CD4-positive, alpha-beta T cell treated with Interleukin-15 for 4 hours (primary cell): ENCODE measurements at places on chromosomes 2 and 18.

DNA sequence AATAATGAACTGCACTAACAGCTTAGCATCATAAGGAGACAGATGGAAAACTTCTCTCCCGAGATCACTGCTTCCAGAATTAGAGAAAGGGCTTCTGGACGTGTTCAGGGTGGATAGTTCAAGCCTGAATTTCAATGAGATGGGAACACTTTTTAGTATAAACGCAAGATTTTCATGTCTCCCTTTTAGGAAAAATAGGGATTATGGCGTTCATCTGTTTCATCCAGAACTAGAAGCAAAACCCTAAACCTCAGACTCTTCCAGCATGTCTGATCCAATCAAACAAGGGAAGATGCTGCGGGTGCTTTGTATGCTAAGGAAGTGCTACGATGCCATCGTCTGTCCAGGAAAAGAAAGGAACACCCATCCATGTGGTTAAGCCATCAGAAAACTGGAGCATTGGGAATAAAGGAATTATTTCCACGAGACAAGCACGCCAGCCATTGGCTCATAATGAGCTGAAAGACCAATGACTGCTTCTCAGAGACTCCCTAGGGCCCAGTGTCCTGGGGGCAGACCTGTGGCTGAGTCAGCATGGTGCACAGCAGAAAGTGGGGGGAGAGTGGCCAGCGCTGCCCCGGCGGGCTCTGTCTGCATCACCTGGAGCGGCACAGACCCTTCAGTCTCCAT lies 65.9 kb upstream of the AFF3 start:
- no peak for DNase-seq

DNA sequence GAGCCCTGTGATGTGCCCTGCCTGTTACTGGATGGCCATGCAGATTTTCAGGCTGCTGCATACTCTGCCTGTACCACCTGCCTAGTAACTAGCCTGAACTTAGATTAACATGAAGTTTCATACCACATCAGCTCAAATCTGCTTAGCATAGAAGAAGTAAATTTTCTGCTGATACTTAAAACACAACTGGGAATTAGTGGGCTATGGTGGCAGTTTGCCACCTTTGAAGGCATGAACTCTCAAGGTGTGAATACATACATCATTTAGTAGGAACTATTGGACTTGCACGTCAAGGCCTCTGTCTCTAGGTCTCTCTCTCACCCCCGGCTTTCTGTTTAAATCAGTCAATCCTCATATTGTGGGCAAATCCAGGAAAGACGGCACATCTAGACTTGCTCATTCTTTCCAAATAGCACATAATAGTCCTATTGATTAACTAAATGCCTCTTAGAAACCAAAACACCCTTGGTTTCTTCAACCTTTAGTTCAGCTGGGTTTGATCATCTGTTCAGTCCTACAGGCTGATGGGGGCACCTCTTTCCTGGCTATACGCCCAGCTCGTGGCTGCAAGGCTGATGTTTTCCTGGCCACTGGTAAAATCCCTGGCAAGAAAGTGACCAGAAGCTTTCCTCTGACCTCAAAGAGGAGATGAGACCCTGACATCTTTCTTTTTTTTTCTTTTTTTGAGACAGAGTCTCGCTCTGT lies 58.4 kb downstream of the ALPK2 start:
- no peak for DNase-seq

- DNase-seq, result no peak
These were observed 106.9 kb upstream of the THOC1 start for GRCh38 chr18:374721-375168.

DNA sequence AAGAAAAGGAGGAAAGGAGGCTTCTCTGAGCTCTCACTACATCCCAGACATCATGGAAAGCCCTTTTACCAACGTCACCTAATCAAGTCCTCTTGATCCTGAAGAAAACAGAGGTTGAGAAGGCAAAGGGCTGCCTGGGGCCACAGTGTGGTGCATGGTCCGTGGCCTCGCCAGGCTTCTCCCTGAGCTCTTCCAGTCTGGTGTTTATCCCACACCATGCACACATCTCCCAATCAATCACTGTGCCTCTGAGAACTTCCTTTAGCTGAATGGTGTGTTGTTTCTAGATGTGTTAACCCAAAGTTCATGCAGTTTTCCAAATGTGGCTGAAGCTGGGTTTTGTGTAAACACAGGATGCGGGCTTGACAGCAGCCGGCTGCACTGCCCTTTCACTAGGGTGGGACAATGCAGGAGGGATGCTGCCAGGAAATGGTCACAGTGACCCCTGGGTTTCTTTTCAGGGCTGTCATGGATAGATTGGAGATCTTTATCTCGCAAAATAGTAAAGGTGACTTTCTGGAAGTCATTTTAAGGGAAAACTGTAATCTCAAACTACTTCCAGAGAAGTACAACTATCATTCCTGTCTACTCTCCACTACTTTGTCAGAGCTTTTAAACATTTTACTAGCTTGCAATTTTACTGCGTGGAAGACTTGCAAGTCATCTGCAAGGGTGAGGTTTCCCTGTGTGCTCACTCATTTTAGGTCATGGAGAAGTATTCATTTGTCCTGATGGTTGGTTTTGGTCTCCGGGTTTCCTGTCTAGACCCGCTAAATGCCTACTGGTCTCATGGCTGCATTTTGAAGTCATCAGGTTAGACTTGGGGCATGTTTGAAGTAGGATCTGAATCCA lies 54.6 kb downstream of the IL1R2 start:
- no peak for DNase-seq

GRCh38 chr18:59268721-59269562 lies 4.3 kb downstream of the RAX start:
- DNase-seq, result no peak

- DNase-seq, result no peak
These were observed 47.9 kb downstream of the E2F6 start for GRCh38 chr2:11417946-11418585.

DNA sequence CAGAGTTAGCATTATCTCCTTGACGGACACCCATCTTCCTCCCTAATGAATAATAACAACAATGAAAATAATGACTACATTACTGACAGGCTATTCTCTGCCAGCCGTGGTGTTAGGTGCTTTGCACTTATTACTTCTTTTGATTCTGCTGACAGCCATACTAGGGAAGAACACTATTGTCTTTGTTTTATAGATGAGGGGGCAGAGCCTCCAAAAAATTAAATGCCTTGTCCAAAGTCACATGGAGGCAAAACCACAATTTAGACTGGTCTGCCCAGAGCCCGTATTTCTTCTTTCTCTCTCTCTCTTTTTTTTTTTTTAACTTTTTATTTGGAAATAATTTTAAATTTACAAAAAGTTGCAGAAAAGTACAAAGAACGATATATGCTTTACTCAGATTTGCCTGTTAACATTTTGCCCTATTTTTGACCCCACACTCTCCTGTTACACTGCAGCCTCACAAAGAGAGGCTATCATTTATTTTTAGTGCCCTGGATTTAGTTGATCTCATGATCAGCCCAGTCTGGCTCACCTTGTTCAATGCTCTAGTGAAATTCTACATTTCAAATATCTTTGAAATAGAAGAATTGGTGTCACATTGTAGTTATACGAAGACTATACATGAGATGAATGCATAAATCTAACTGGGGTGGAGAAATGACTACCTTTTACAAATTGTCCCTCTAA lies 369.4 kb downstream of the LRRTM1 start:
- no peak for DNase-seq

DNA sequence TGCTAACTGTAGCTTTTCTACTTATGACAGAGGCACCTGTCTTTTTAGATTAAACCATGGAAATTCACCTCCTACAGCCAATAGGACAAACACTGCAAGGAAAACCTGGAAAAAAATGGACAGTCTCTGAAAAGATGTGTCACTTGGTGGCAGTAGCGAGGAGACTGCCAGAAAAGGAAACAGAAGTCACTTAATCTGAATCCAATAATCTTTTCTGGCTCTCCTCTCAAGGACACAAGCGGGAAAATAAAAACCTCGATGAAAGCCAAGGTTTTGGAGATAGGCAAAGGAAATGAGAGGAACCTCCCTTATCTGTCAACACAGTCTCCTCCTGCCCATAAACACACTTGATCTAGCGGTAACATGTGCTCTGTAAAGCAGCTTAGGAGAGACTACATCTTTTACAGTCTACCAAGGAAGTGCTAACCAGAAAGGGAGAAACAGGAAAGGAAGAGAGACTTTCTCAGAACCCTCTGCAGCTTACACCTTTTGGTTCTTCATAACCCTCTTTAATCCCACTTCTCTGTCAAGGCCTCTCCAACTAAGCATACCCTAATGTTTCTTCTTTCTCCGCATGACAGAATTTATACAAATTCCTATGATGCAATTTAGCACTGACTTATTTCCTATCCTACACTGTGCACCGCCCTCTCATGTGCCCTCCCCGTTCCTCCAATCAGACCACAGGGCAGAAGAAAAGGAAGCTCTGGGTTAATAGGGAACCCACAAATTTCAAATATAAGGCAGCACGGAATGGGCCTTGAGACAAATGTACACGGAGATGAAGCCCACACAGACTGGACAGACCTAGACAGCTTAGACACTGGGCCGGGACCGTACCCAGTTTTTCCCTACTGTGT lies 52.8 kb downstream of the CLASP1 start:
- DNase-seq, result no peak

- no peak for DNase-seq
These were observed 91.4 kb downstream of the GALNT1 start for GRCh38 chr18:35672897-35673296.

GRCh38 chr2:81250270-81250669 lies 945.7 kb upstream of the LRRTM1 start:
- no peak for DNase-seq

GRCh38 chr2:178676046-178676445 lies 131.2 kb downstream of the TTN start:
- DNase-seq, result no peak

DNA sequence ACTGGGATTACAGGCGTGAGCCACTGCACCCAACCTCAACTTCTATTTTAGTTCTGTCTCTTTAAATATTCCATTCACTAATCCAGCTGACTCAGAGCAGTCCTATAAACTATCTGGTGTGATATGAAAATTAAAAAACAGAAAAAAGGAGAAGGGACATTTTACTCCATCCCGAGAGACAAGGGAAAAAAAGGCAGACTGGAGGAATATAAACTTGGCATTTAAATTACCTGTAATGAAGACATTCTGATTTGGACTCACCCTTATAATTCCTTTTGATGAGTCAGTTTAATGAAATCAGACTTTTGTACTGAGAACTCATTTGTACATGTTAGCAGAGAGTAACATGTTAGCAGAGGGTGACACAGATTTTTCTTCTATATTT lies 74.8 kb upstream of the RIOK3 start:
- DNase-seq, result no peak

DNA sequence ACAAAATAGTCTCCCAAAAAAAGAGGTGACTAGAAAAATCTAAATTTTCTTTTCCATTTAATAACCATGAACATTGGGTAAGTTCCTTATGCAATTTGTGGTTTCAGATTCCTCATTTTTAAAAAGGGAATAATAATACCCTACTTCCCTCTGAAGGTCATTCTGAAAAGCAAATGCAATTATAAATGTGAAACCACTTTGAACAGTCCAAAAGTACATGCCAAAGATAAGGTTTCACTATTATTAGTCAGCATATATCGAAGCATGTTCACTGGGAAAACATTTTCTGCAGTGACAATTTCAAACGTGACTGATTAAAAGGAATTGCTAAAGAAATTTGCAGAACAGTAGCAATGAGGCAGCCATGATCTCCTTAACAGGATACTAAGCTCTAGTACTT lies 100.1 kb upstream of the RNF152 start:
- DNase-seq, result no peak

- no peak for DNase-seq
These were observed 4.0 kb downstream of the NT5DC4 start for GRCh38 chr2:112724591-112725525.

- no peak for DNase-seq
These were observed 37.6 kb upstream of the ASXL3 start for GRCh38 chr18:33540392-33540791.

DNA sequence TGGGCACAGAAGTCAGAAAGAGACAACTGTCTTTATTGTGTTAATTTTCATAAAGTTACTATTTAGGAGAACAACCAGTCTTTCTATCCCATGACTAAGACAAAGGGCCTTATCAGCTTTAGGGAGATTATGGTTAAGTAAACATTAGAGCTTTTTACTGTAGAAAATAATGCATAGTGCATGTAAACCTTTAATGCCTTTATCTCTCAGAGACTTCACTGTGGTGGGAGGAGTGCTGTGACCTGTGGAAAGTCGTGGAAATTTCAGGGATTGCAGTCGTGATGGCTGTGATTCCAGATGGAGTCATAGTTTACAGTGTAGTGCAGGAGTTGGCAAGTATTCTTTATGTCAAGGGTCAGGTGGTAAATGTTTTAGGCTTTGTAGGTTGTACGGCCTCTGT lies 15.8 kb downstream of the ZNF236 start:
- no peak for DNase-seq

- DNase-seq, result no peak
These were observed 7.1 kb downstream of the PCBP1 start for GRCh38 chr2:70094171-70094977.

DNA sequence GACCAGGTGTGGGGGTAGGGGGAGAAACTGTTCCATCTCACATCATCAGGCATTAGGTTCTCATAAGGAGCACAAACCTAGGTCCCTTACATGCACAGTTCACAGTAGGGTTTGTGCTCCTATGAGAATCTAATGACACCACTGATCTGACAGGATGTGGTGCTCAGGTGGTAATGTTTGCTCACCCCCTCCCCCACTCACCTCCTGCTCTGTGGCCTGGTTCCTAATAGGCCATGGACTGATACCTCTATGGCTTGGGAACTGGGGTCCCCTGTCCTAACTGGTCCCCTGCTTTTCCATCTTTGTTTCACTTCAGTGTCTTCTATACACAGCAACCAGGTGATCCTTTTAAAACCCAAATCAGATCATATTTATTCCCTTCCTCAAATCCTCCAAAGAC lies 267.8 kb downstream of the TNS1 start:
- no peak for DNase-seq

- no peak for DNase-seq
These were observed 2.3 kb downstream of the MBOAT2 start for GRCh38 chr2:9001229-9001628.

DNA sequence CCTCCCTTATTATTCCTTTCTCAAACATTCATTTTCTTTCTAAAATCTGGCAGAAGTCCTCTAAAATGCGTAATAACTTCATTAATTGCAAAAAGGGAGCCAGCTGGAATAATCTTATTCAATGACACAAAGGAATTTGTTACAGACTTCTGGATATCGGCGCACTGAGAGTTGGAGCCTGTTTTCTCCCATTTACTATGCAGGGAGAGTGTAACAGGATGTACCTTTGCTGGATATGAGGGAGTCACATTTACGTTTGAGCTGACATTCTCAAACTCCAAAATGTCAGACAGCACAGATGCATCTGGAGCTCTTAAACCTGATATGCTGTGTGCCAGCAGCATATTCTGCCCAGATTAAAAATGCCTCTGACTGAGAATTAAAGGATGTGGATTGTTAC lies 275.3 kb downstream of the TMX3 start:
- DNase-seq, result no peak

DNA sequence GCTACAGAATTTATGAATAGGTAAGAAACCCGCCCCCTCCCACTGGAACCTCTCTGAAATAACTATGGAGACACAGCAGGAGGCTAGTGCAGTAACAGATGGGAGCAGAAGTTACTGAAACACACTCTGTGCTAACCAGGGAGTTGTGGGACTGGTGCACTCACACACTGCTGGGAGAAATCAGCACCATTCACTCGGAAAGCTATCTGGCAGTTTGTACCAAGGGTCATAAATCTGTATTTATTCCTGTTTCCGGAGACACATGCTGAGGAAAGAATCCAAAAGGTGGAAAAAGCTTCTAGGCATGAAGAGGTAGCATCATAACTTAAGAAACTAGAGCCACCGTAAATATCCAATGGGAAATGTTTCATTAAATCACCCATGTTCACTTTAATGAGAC lies 39.9 kb downstream of the TGFA start:
- no peak for DNase-seq

GRCh38 chr18:61331051-61331450 lies 2.2 kb upstream of the CDH20 start:
- DNase-seq, result no peak
